NCI-H345 (cell line): ENCODE measurements at places on chromosomes 7 and 10.

GRCh38 chr10:104581884-104582601 is 59.0 kb upstream of the SORCS3 start:
- no peak for DNase-seq

DNA sequence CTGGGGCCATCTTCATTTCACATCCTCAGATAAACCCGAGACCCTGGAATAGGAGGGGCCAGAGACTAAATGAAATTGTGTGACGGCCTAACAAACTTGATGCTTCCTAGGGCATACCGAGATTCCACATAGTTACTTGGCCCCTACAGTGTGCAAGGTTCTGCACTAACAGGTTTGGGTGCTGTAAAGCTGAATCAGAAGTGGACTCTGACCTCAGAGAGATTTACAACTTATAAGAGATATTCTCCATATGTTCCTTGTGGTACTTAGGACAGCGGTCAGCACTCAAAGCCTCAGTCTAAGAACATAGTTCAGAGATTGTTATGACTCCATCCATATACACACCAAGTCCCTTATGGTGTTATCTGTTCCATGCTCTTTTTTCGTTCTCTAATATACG is 55.1 kb upstream of the FHIP2A start:
- DNase-seq = no peak

GRCh38 chr10:95353123-95353522 is 62.3 kb upstream of the PDLIM1 start:
- no peak for DNase-seq

- no peak for DNase-seq
Observed at GRCh38 chr10:84519235-84519634, 190.8 kb downstream of the CCSER2 start.

DNA sequence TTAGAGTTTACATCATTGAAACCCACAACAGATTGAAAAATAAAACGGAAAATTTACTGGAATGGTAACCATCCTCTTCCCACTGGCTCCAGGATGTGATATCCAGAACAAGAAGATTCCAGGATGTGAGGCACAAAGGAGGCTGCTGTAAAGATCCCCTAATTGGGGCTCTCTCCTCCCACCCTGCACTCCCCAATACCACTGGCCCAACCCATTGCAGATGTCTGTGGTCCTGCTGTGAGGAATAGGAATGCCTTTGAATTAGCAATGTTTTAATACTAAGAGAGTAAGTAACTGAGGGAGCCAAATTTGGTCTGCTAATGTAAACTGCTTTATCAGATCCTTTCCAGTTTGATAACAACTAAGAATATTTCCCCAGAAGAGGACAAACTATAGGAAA is 225.9 kb upstream of the INHBA start:
- no peak for DNase-seq

DNA sequence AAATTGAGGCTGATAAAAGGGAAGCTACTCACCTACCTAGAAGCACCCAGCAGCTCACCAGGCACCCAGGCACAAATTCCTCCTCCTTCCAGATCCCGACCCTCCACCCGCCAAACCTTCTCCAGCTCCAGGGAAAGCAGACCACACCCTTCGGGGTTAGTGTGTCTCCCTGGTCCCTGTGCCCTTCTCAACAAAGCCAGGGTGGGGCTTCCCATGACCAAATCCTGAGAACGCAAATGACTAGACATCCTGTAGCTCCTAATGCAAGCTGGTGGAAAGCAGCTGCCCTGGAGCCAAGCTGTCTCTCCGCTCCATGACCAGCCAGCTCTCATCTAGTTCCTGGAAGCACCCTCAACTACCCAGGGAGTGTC is 4.4 kb downstream of the TBX20 start:
- DNase-seq = no peak

GRCh38 chr10:88999625-89000024 is 9.0 kb downstream of the FAS start:
- no peak for DNase-seq
